ENCODE measurements at places on chromosomes 3 and 15.

DNA sequence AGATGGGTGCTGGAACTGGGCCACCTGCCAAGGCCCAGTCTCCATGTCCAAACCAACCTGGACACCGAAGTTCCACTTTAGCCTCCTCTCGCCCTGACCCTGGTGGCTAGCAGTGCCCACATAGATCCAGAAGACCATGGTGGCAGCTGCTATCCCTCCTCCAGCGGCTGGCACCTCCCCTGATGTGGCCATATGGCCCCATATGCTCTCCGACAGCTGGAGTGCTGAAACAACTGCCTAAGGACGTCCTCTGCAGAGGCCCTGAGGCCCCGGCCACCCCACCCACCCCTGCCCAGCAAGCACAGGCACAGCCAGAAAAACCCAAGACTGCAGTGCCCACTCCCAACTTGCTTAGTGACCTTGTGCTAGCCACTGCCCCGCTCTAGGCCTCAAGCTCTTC is 182.3 kb upstream of the LINGO1 start:
- DNase-seq = no peak

- no peak for DNase-seq
These were observed 48.1 kb downstream of the STARD5 start for GRCh38 chr15:81275711-81276392.

DNA sequence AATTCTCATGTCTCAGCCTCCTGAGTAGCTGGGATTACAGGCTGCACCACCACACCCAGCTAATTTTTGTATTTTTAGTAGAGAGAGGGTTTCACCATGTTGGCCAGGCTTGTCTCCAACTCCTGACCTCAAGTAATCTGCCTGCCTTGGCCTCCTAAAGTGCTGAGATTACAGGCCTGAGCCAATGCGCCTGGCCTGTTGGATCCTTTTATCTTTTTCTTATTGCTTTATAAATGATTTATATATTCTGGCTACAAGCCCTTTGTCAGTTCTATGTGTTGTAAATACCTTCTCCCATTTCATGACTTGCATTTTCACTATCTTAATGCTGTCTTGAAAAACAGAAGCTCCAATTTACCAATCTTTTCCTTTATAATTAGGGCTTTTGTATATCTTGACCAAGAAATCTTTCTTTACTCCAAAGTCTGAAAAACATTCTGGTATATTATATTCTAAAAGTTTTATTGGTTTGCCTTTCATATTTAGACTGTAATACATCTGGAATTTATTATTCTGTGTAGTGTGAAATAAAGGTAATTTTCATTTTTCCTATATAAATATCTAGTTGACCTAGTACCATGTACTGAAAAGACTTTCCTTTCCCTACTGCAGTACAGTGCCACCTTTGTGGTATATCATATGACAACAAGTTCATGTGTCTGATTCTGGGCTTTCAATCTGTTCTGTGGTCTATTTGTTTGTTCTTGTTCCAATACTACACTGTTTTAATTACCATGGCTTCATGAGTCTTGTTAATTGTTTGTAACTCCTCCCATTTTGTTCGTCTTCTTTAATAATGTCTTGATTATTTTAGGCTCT is 52.9 kb upstream of the RNU6-1 start:
- DNase-seq = no peak

DNA sequence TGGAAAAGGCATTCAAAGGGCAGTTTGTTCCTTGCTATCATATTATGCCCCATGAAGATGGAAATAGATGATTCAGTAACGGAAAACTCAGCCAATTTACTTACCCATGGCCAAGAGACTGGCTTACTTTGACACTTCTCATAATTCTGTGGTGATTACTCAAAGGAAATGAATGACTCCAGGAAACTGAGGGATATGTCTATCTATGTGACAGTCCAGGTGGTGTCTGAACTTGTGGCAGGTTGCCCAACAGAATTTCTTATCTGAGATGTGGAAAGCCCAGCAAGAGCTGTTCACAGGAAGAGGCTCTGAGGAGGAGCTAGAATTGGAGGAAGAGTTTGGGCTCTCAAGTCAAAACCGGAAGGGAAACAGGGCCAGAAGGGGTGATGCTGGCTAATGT is 91.2 kb downstream of the KCNAB1 start:
- no peak for DNase-seq

Measured in activated CD4-positive, alpha-beta T cell treated with anti-CD3 and anti-CD28 coated beads, Interleukin-2, amount 10 ng/mL, durations not matched to agents 7 days and 5 days (primary cell).